ENCODE measurements at places on chromosomes 5 and 9.

DNA sequence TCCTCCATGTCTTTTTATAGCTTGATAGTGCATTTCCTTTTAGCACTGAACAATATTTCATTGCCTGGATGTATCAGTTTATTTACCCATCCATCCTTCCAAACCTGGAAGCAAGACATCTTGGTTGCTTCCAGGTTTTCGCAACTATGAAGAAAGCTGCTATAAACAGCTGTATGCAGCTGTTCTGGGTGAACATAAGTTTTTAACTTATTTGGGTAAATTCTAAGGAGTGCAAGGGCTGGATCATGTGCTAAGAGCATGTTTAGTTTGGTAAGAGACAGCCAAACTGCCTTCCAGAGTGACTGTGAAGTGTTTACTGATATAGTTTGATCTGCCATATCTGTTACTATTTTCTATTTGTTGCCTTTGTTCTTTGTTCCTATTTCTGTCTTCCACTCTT, 58.5 kb downstream of the CSF2 start:
- no peak for DNase-seq

DNA sequence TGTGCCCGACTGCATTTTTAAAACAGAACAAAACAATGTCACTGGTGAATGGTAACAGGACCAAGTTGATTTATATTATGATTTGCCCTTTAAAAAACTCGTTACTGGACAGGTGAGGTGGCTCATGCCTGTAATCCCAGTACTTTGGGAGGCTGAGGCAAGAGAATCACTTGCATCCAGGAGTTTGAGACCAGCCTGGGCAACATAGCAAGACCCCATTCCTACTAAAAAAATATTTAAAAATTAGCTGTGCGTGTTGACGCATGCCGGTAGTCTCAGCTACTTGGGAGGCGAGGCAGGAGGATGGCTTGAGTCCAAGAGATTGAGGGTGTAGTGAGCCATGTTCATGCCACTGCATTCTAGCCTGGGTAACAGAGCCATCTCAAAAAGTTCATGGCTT, 7.2 kb downstream of the UNC13B start:
- no peak for DNase-seq

DNA sequence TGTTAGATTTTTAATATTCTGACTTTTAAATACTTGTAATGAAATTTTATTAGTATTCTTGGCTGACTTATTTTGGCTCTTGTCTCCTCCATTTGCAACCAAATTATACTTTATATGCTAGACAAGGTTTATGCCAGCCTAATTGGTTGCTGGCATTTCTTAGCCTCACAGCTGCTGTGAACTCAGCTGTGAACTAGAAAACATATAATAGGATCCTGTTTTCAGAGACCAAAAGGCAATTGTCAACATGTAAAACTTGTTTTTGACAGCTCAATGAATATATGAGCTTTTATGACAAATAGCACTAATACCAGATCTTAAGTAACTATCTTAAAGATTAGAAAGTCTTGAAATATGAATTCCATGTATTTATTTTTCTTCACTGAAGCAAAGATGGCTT, 25.9 kb downstream of the KIF2A start:
- DNase-seq = no peak

- DNase-seq = no peak
Measured at GRCh38 chr9:127537014-127537413, 75.1 kb upstream of the STXBP1 start.

DNA sequence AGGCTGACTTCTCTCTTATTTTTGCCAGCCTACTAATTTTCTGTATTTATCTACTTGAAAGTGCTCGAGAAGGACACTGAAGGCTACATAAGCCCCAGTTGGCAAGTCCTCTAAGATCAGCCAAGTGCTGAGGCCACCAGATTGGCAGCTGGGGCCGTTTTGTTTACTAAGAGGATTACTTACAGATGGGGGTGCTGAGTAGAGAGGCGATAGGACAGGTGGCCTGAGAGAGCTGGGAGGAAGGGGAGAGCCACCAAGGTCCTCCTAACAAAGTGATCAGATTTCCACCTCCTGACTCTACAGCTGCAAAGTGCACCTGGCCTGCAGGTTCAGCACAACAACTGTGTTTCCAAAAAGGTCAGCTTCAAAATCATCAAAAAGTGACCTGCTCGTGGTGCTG, 32.9 kb downstream of the FRMD3 start:
- no peak for DNase-seq

- no peak for DNase-seq
Measured at GRCh38 chr5:133957591-133957990, 10.8 kb downstream of the C5orf15 start.

DNA sequence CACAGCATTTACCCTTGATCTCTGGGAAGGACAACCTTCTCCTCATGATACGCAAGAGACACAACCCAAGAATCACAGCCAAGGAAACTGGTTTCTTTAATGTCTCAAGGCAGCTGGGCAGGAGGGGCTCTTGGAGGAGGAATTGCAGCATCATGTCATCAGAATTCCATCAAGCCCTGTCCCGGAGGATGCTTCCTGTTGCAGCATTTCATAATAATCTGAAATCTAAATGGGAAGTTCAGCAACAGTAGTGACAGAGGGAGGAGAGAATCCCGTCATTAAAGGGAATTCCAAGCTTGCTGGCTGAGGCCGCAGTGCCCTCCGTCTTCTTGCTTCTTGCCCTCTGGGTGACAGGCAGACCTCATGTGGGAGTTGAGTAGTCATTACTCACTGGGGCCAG, 192.7 kb downstream of the TENT4A start:
- no peak for DNase-seq

- no peak for DNase-seq
Measured at GRCh38 chr5:138565100-138565821, 9.9 kb downstream of the HSPA9 start.

DNA sequence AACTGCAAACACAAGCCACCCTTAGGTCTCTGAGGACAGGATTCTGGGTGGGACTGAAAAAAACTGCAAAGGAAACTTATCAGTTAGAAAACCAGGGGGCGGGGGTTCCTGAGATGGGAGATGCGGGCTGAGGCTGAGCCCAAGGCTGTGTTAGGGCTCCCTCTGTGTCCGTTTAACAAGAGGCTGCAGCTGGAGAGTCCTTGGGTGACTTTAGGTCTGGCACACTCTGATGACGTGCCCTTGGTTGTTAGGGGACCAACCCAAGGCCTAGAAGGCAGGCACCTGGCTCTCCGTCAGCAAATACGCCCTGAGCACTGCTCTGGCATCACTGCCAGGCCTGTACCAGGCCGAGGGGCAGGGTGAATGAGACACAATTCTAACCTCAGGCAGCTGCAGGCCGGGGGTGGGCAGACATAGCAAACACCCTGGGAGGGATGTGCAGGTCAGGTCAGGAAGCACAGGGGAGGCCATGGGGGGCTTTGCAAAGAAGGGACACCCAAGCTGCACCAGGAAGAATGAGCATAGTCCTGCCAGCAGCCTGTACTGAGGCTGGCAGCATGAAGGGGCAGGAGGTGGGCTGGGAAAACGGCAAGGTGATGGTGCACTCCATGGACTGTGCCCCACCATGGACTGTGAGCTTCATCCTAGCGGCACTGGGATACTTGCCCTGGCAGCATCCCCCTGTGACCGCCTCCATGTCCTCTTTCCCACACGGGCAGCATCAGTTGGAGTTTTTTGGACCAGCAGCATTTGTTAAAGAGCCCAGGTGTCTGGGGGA, 137.9 kb downstream of the GABBR2 start:
- no peak for DNase-seq

GRCh38 chr5:169265888-169266287, 35.1 kb downstream of the SLIT3 start:
- no peak for DNase-seq

- no peak for DNase-seq
Measured at GRCh38 chr9:130927995-130928900, 10.8 kb downstream of the FIBCD1 start.

DNA sequence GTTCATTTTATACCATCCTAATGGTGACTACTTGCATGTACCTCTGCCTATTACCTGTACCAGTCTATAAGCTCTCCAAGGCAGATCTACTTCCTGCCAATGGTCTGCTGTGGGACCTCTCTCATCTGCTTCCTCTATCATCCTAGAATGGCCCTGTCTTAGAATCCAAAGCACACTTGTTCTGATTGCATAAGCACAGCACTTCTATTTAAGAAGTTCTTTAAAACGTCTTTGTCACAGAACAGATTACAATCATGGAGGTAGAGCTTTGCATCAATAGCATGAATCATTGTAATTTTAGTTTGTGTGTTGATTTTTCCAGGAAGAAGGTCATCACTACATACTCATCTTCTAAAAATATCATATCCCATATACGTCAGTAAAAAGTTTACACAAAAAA, 131.8 kb upstream of the ACOT12 start:
- no peak for DNase-seq

GRCh38 chr5:52204310-52204709, 583.4 kb upstream of the ITGA1 start:
- DNase-seq = no peak

DNA sequence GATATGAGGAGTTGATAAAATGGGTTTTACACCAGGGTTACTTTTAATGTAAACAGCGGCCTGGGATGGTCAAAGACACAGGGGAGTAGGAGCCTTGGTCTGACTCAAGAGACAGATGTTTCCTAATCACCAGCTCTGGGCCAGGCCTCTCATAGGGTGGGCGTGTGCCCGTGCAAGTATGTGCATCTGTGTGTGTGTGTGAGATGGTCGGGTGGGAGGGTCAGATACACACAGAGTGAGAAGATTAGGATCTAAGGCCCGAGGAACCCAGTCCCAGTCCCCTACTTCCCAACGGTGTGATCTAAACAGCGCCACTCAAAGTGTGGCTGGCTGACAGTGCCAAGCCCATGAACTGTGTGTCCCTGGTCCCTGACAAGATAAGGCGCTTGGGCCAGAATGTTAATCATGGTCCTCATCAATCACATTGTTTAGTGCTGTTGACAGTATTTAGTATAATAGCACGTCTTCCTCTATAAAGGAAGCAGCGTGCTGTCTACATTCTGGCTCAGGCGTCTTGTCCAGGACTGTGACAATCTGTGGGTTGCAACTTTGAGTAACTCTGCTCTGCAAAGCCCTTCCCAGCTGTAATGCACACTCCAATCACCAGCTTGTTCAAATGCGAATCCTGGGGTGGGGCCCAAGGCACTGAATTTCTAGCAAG, 173.7 kb downstream of the DAB2IP start:
- DNase-seq = no peak

- DNase-seq = no peak
Measured at GRCh38 chr5:74576941-74577456, 63.5 kb downstream of the ENC1 start.

DNA sequence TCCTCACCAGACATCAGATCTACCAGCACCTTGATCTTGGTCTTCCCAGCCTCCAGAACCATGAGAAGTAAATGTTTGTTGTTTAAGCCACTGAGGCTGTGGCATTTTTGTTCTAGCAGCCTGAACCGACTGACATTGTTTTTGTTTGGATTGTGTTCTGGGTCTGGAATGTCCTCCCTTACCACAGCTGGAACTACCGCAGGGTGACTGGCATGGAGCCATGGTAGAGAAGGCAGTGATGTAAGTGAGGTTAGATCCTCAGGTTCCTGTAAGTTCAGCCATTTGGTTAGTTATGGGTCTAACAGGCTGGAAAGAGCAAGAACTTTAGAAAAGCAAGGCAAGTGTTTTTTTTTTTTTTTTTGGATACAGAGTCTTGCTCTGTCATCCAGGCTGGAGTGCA, 209.3 kb downstream of the DAB2IP start:
- no peak for DNase-seq

DNA sequence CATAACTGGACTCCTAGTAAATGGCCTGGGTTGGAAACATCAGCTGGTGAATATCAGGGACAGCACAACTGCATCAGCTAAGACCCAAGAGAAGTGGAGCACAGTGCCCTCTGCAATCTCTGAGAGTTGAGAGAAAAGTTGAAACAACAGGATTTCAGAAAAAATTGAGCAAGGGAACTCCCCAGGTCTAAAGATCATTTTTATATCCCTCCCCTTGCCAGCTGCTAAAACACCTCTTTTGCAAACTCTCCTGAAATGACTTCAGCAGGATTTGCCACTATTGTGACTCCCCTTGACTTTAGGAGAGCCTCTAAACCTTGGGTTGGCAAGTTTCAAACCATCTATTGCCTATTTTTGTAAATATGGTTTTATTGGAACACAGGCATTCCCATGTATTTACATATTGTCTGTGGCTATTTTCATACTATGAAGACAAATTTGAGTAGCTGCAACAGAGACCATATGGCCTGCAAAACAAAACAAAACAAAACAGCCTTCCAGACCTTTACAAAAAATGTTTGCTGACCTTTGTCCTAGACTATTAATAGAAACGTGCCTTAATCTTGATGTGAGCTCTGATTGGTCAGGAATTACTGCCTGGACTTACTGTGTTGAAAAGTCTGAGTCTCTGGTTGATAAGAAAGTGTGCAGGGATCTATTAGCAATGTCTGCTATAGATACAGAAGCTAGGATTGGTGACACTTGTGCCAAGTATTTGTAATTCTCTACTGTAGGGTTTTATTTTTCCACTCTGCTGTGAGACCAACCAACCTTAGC, 37.7 kb upstream of the PLPPR1 start:
- DNase-seq = no peak

DNA sequence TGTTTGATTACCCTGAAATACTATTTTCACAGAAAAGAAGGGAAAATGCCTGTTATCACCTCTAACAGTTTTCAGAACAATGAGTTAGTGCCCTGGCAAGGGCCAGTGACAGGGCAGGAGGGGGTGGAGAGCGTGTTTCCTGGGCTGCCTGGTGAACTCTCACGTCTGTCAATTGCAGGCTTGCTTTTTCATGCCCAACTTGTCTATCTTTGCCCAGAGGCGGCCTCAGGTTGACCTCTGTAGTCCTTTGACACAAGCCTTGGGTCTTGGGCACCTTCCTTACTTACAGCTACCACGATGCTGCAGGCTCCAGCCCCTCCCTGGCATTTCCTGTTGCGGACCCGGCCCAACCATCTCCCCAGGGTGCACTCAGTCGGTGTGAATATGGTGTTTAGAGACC, 2.2 kb upstream of the CEL start:
- DNase-seq = no peak

DNA sequence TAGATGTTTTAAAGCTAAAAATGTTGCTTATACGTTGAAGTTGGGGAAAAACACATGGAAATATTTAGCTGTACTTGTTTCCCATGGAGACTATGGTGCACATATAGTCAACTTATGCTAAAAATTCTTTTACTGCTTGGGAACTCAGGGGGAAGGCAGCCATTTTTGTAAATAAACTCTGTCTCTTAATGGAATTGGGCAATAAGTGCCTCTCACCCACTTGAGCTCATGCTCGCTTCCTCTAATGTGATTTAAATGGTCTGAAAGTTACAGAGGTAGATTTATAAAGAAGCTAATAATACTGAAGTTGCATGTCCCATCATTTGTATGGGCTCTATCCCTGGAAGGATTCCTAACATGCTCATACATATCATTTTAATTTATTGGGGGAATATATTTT, 523.8 kb downstream of the RASEF start:
- DNase-seq = no peak

GRCh38 chr5:61132559-61132958, 29.7 kb downstream of the SMIM15 start:
- DNase-seq = no peak

GRCh38 chr9:101512116-101512515, 21.5 kb upstream of the RNF20 start:
- DNase-seq = no peak

- no peak for DNase-seq
Measured at GRCh38 chr9:131747352-131747751, 7.5 kb upstream of the RAPGEF1 start.

Data from NCI-H1417 treated with DMSO at 0.1 percent for 48 hours (cell line).